Activated CD8-positive, alpha-beta memory T cell treated with anti-CD3 and anti-CD28 coated beads for 1 hour (primary cell): ENCODE measurements at places on chromosomes 12 and 14.

DNA sequence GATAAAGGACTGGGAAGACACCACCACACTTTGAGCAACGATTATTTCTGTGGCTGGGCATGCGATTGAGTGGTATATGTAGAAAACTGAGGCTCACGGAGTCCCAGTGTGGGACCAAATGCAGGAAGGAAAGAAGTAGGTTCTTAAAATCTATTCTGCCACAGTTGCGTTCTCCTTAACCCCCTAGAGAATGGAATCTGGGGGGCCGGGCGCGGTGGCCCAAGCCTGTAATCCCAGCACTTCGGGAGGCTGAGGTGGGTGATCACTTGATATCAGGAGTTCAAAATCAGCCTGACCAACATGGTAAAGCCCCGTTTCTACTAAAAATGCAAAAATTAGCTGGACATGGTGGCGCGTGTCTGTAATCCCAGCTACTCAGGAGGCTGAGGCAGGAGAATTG, 29.9 kb upstream of the CORO1C start:
- no peak for DNase-seq

- DNase-seq: no peak
Measured at GRCh38 chr12:27076468-27076867, 5.9 kb downstream of the C12orf71 start.

GRCh38 chr12:53956914-53957536, 2.3 kb downstream of the HOXC12 start:
- no peak for DNase-seq

GRCh38 chr12:95960241-95960640, 17.1 kb downstream of the AMDHD1 start:
- no peak for DNase-seq

- DNase-seq: no peak
Measured at GRCh38 chr12:114669401-114670290, 14.3 kb downstream of the TBX3 start.

GRCh38 chr12:111777345-111778045, 10.8 kb downstream of the ALDH2 start:
- DNase-seq: no peak

GRCh38 chr12:58703866-58704265, 216.4 kb downstream of the LRIG3 start:
- DNase-seq: no peak

- no peak for DNase-seq
Measured at GRCh38 chr14:24840204-24840893, 206.4 kb upstream of the GZMB start.

DNA sequence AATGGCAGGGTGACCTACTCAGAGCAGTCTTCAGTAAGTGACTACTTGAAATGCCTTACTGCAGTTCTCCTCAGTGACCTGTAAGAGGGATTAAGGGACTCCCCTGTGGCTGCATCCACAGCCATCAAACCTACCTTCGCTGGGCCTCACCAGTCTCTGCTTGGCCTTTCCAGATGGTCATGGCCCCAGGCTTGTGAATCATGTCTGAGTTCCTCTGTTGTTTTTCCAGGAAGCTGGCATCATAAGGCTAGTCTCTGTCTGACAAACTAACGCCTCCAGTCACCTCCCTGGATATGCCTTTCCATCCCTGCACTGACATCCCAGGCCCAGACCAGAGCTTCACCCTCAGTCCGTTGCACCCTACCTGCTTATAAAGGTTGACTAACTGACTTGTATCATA, 14.0 kb downstream of the RNASE2 start:
- no peak for DNase-seq

- DNase-seq: no peak
Measured at GRCh38 chr12:131222329-131223139, 268.8 kb downstream of the ADGRD1 start.

- DNase-seq: no peak
Measured at GRCh38 chr12:98758331-98758730, 113.2 kb downstream of the APAF1 start.

DNA sequence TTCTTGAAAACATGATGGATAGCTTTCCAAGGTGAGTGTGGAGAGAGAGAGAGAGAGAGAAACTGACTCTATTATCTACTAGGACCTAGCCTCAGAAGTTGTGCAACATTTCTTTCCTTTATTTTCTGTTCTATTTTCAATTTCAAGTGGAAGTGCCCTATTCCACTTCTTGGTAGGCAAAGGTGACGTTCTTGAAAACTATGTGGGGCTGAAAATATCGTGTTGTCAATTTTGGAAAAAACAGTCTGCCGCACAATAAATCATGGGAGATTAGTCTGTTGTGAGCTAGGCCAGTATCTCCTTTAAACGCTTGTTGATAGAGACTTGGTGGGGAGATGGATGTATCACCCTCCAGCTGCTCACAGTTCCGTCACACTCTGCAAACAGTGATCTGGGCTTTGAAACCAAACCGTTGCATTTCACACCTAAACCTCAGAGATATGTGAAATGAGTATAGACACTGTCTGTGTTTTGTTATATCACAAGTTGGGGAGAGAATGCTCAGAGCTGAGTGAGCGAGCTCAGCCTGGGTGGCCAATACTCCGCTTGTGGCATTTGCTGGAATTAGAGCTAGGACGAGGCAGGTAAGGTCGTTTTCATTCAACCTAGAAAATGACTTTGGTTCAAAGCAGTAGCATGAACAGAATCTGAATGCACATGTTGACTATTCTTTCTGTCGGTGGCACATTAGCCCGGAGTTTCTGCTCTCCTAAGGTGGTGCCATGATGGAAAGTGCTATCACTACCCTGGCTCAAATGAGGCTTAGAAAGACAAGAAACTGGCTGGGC, 75.1 kb upstream of the ST8SIA1 start:
- DNase-seq: no peak

- DNase-seq: no peak
Measured at GRCh38 chr12:107618106-107618505, 67.5 kb upstream of the PWP1 start.

- no peak for DNase-seq
Measured at GRCh38 chr14:64730681-64731080, 26.5 kb downstream of the PLEKHG3 start.

GRCh38 chr12:68236421-68237059, 10.9 kb upstream of the IL26 start:
- DNase-seq: no peak

- no peak for DNase-seq
Measured at GRCh38 chr12:53954694-53955035, at the start of gene HOXC12. Gene HOXC12, plus strand, starts transcription at chr12:53954903. Its CDS starts 27 bp downstream, at chr12:53954930.

- no peak for DNase-seq
Measured at GRCh38 chr14:72222046-72222445, 289.8 kb downstream of the RGS6 start.

DNA sequence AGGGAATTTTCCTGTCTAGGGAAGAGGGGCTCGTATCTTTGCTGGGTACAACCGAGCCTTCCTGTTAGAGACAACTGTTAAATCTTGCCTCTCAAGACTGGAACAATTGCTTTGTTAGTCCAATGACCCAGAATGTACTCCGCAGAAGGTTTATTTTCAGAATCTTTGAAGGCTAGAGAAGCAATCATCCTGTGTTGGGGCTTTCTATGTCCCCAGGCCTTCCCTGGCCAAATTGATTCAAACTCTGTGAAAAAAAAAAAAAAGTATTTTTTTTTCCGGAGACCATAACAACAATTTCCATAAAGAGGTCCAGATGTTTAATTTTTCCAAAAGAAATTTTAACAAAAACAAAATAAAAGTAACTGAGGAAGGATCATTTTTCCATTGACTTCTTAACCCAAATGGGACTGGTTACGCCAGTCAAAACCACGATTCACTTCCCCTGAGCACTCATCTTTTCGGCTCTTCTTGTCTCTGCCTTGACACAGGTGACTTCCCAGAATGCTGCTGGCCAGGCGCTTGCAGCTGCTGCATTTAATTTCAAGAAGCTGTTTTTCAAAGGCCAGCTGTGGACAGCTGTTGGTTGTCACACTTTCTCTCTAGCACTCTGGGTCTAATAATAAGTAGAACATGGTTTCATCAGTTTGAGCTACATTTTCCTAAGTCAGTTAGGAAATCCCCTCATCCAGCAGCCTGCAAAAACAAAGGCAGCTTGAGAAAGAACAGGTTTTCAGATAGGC, 81.6 kb upstream of the MANSC4 start:
- DNase-seq: no peak

GRCh38 chr12:122837306-122838265, 2.3 kb downstream of the HIP1R start:
- DNase-seq: no peak

- DNase-seq: no peak
Measured at GRCh38 chr14:80385336-80385735, 174.0 kb upstream of the DIO2 start.

GRCh38 chr12:52003591-52003990, 3.2 kb upstream of the TAMALIN start:
- DNase-seq: no peak

GRCh38 chr12:59164991-59165718, 244.9 kb upstream of the LRIG3 start:
- DNase-seq: no peak

DNA sequence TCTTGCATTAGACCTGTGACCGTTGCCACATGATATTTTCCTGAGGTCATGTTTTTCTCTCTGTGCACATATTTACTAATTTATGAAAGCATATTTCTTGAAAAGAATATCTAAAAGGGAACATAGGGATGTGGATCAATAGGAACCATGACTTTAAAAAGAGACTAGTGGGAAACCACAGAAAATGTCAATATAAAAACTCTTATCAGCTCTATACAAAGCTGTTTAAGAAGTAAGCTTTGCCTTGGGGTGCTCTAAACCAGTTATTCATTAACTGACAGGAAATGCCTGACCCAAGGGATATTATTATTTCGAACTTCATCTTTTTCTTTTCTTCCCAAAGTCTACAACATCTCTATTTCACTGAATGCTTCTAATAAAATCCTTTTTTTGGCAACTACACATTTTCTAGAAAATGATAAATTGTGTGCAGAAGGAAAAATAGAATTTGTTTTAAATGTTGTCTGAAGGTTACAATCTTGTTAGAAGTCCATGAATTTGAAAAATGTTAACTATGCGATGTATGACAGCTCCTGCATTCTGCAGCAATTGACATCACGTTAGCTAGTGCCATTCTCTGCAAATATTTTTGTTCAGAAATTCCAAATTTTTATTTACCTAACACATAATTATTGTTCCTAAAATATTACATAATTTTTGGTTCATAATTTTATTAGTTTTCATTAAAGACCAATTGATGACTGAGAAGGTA, 345.0 kb downstream of the SLC16A7 start:
- no peak for DNase-seq

- DNase-seq: no peak
Measured at GRCh38 chr14:29629839-29630238, 297.8 kb downstream of the PRKD1 start.

- DNase-seq: no peak
Measured at GRCh38 chr14:95437715-95438114, 78.7 kb downstream of the SYNE3 start.

GRCh38 chr12:124928912-124929530, 14.6 kb upstream of the UBC start:
- DNase-seq: no peak

DNA sequence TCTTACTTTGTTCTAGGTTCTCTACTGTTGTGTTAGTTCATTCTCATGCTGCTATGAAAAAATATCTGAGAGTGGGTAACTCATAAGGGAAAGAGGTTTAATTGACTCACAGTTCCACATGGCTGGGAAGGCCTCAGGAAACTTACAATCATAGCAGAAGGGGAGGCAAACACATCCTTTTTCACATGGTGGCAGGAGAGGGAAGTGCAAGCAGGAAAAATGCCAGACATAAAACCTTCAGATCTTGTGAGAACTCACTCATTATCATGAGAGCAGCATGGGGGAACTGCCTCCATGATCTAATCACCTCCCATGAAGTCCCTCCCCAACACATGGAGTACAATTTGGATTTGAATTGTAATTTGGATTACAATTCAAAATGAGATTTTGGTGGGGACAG, 69.6 kb downstream of the MGST1 start:
- no peak for DNase-seq

GRCh38 chr14:102764220-102764671, 13.0 kb upstream of the TRAF3 start:
- DNase-seq: no peak

DNA sequence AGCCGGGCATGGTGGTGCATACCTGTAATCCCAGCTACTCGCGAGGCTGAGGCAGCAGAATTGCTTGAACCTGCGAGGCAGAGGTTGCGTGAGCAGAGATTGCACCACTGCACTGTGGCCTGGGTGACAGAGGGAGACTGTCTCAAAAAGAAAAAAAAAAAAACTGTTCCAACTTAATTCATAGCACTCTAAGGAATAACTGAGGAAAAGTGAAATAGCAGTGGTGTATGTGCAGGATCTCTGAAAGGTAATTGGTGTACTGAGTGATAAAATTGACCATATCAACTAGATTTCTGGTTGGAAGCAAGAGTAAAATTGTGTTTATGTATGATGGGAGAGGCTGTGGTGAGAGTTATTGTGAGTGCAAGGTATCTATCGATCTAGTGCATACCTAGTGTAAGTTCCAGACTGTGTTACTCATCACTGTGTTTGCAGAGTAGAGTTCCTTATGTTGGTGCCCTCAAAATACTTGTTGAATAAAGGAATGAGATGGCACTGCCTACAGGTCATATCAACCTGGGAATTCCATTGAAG, 6.3 kb downstream of the CAND1 start:
- no peak for DNase-seq

- no peak for DNase-seq
Measured at GRCh38 chr12:109535231-109535862, 38.0 kb downstream of the MMAB start.

DNA sequence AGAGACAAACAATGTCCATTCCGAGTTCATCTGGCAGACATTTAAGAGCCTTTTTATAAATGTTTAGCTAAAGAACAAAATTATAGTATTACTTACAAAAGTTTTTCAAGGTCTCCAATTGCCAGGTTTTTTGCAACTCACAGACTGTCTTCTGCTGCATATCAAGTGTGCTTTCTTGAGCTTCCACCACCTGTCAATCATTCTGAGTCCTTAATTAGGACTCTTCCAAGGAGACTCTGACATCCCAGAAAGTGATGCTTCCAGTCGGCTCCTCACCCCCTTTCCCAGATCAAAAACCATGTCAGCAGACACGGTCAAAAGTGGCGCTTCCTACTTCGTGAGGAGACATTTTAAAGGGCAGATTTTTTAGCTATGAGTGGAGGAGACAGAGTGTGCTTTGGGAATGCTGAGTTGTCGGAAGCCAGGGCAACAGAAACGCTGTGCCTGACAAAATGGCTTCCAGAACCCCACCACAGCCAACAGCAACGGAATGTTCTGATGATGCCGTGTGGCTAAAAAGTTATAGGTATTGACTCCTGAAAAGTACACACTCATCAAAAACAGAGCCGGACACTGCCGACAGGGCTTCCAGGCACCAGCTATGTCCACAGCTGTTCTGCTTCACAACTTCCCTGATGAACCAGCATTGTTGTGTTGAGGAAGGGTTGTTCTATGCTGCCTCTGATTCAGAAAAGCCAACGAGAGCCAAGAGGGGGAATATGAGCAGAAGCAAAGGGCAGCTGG, 116.1 kb upstream of the SLC35F4 start:
- no peak for DNase-seq

GRCh38 chr12:41795051-41795600, 349.5 kb downstream of the GXYLT1 start:
- DNase-seq: no peak

- no peak for DNase-seq
Measured at GRCh38 chr12:108983227-108983626, 37.6 kb downstream of the SVOP start.
